D721Med (cell line): ENCODE measurements at places on chromosomes 1 and 21.

- peak; percentile 46 for DNase-seq
Observed at GRCh38 chr1:117366177-117367045, 838 bp upstream of the MAN1A2 start.

DNA sequence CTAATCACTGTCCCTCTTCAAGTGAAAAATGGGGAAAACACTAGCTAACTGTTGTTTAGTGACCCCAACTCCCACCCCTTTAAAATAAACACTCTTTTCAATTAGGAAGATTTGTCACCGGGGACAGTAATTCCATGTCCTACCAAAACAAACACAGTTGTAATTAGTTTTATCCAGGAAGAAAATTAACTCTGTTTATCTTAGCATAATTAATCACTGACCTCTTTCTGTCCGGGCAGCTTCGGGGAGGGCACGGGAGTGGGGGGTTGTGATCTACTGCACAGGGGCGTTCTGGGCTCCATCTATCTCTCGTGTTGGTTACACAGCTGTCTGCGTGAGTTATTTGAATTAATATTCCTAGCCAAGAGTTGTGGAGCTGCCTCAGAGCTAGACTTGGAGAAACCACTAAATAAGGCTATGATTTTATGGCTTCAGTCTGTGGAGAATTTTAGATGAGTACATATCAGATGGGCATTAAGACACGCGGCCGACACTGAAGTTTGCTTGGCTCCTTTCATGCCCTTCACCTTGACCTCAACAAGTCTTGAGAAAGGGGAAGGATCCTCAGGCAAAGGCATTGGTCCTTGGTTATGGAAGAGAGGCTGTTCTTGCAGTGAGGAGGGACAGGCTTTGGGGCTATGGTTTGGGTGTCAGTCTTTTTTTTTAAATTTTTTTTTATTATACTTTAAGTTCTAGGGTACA is 102.0 kb upstream of the TRABD2B start:
- DNase-seq = no peak

DNA sequence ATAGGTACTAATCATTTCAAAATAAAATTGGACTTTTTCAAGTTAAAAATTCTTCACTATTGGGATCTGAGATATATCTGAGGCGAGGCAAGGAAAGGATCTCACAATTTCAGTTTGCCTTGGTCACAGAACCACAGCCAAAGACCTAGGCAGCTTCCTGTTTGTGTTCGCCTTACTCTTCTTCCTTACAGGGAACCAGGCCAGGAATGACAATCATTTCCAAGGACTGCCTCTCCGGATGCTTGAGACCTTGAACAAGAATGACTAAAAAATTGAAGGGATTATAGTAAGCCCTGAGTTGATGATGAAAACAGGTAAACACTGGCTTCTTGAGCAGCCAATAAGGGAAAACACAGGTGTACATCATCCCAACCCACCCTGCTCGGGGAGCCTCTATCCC is 35.2 kb upstream of the SERBP1 start:
- no peak for DNase-seq

GRCh38 chr1:51348147-51348527 is 17.8 kb upstream of the TTC39A start:
- no peak for DNase-seq

DNA sequence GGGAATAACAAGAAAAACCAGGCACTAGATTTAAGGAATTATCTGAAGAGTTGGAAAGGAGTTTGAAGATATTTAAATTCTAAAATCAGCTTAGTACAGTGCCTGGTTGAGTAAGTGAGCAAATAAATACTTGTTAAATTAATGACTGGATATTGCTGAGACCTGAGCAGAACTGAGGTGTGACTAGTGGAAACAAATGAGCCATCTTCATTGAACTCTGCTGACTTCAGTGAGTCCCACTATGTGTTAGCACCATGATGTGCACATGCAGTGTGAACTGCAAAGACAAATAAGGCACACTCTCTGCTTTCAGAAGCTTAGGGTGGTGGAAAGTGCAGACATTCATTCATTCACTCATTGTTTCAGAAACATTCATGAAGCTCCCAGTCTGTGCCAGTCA is 48.7 kb downstream of the ELAPOR1 start:
- DNase-seq = no peak

DNA sequence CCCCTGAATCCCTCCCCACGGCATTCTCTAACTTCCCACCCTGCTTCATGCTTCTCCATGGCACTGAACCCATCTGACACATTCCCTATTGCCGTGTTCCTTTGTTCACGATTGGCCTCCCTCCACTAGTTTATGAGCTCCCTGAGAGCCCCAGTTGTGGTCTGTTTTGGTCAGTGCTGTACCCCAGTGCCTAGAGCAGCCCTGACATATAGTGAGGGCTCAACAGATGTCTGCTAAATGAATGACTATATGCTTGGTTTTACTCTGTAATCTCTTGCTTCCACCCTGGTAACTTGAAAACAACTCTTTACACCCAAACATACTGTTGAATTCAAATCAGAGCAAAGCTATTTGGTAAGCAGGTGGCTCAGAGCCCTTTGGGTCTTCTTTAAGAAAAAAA is 171.1 kb upstream of the EDN2 start:
- DNase-seq = no peak

GRCh38 chr1:182676274-182676673 is 8.1 kb downstream of the RGS8 start:
- no peak for DNase-seq

GRCh38 chr1:41662765-41663437 is 178.4 kb upstream of the EDN2 start:
- DNase-seq = peak; percentile 41

DNA sequence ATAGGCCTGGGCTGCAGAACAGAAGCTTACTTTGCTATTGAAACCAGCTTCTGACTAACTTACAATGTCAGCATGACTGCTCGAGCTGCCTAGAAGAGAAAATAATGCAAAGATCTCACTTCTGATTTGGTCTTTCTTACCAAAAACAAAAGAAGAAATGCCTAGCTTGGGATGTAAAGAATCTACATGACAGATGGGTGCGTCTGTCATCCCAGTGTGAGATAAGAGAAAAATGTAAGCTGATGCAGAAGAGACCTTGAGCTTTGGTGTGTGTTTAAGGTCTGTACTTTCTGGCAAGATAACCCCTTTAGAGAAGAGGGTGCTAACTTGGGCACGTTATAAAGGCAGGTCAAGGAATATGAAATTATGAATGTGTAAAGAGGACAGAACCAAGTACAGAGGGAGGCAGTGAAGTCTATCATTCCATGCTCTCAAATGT is 3.6 kb downstream of the FAM20B start:
- DNase-seq = no peak

DNA sequence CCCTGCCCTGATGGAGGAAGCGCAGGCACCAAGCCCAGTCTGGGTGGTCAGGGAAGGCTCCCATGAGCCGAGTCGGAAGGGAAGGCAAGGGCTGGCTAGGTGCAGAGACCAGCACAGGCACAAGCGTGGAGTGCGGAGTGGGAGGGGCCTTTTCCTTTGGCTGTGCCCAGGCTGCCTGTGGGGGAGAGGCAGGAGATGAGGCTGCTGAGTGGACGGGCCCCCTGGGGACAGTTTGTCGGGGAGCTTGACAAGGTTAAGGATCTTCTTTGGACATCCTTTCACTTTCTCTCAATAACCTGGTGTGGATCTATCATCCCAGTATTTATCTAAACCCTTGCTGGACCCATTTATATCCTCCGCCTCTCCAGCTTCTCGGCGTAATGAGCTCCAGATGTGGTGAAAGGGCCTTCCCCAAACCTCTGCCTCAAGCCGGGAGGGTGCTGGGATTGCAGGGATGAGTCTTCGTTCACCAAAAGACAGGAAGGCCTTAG is 42.9 kb downstream of the EPHB2 start:
- no peak for DNase-seq

DNA sequence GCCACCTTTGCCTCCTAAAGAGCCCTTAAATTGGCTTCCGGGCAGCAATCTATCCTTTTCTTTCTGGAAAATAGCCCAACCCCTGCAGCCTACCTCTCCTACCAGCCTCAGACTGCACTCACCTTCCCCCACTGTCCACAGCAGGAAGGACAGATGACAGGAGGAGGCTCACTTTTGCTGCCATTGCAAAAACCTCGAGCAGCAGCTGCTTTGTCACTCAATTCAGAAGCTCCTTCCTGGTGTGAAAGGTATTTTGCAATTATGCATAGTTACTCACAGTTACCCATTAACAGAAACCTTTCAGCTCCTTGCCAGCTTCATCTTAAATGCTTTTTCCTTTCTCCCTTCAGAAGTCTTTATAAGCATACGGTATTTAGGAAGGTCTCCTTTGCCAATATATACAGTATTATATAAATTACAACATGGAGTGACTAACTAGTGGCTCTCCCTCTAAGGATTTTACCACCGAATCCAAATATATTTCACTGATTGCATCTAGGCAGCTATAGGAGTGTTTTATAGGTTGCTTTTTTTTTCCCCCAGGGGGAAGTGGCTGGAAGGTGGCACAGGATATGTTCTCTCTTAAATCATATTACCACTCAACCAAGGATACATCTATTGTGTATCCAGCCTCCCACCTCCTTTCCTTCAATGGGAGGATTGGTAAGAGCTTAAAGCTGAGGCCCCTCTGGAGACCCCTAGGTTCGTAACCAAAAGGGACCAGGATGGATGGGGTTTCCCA is 142.1 kb upstream of the IPO9 start:
- DNase-seq = no peak

DNA sequence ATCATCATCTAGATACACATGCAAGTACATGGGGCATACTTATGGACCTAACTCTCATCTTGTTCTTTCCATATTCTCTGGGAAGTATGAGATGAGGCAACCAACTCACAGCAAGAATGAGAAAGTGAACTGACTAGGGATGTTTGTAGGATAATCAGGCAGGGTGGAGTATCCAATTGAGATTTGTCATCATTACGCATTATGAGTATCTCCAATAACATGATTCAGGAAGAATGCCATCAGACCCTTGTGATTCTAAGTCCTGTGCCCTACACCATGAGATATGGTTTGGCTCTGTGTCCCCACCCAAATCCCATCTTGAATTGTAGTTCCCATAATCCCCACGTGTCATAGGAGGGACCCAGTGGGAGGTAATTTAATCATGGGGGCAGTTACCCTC is 154.0 kb downstream of the SLC30A10 start:
- DNase-seq = no peak

GRCh38 chr1:26530895-26531598 is 1.5 kb downstream of the RPS6KA1 start:
- no peak for DNase-seq

DNA sequence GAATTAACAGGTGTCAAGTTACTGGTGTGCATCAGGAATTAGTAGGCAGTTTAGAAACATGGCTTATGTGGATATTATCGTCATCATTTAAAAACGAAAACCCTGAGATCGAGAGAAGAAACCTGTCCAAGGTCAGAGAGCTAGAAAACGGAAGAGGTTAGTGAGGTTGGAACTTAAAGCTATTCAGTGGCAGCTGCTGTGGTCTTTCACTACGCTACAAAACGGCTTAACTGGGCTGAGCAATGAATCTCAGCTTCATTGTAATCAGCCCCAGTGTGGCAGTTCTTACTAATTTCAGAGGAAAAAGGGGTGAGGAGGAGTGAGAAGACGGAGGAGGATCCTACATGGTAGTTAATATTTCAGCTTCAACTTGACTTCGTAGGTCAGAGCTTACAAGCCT is 77.9 kb downstream of the DAB1 start:
- no peak for DNase-seq
